Dermis microvascular lymphatic vessel endothelial cell (primary cell): ENCODE measurements at places on chromosomes 4 and X. TPM values are rescaled to one million over a fixed set of nuclear protein-coding genes. Genes with fewer than 3 reads are reported as not detected.

The RTL3 gene
- total RNA-seq: not detected in 2 replicates

The SUPT20HL2 gene
- total RNA-seq: not detected in 2 replicates

The SPANXA1 gene
- not detected in 2 replicates for total RNA-seq

The PTCHD1 gene
- total RNA-seq: not detected in 2 replicates

The ZIC3 gene
- not detected in 2 replicates for total RNA-seq

The SGMS2 gene
- total RNA-seq: 44.8 and 53.0 TPM in 2 replicates

The DRP2 gene
- under 0.01 and 0.13 TPM in 2 replicates for total RNA-seq

The GPR34 gene
- total RNA-seq: not detected in 2 replicates

The MXRA5 gene
- not detected in 2 replicates for total RNA-seq

The TNIP3 gene
- under 0.01 TPM in 2 replicates for total RNA-seq

The PABPC5 gene
- 0.90 and 1.5 TPM in 2 replicates for total RNA-seq

The TLL1 gene
- total RNA-seq: 16.2 and 31.0 TPM in 2 replicates

The SYNPO2 gene
- under 0.01 TPM in 2 replicates for total RNA-seq

The PPBP gene
- total RNA-seq: not detected in 2 replicates

The ARL9 gene
- total RNA-seq: under 0.01 TPM in 1 of 2 replicates, not detected in the other

The FRMPD4 gene
- total RNA-seq: not detected in 2 replicates

The LUZP4 gene
- not detected in 2 replicates for total RNA-seq

The CENPVL1 gene
- total RNA-seq: not detected in 2 replicates

The PNMA5 gene
- total RNA-seq: not detected in 2 replicates

The GLUD2 gene
- total RNA-seq: 0.51 and 0.63 TPM in 2 replicates

The SLC9B1 gene
- total RNA-seq: 0.13 and 0.51 TPM in 2 replicates

The DRD5 gene
- not detected in 2 replicates for total RNA-seq

The STOX2 gene
- 10.0 and 29.3 TPM in 2 replicates for total RNA-seq

The GPRASP2 gene
- 8.6 and 11.4 TPM in 2 replicates for total RNA-seq

The CPE gene
- 0.26 and 0.89 TPM in 2 replicates for total RNA-seq

The PCDH19 gene
- total RNA-seq: 0.13 and 0.25 TPM in 2 replicates

The CENPU gene
- total RNA-seq: 4.0 and 16.6 TPM in 2 replicates

The COL4A6 gene
- total RNA-seq: 0.89 and 2.2 TPM in 2 replicates

The HTN1 gene
- 0.26 TPM in 1 of 2 replicates, not detected in the other for total RNA-seq

The GTPBP6 gene
- total RNA-seq: 28.2 and 33.2 TPM in 2 replicates

The ZBED1 gene
- 32.1 and 40.3 TPM in 2 replicates for total RNA-seq

The PAGE2 gene
- total RNA-seq: not detected in 2 replicates

The TMEM150C gene
- 7.1 and 13.0 TPM in 2 replicates for total RNA-seq

The SSX4 gene
- total RNA-seq: not detected in 2 replicates

The KCTD8 gene
- 0.13 TPM in 2 replicates for total RNA-seq

The SPANXD gene
- total RNA-seq: not detected in 2 replicates

The XPNPEP2 gene
- total RNA-seq: not detected in 2 replicates

The YY2 gene
- 0.90 and 1.0 TPM in 2 replicates for total RNA-seq

The CDS1 gene
- under 0.01 TPM in 1 of 2 replicates, not detected in the other for total RNA-seq

The NPNT gene
- under 0.01 and 0.13 TPM in 2 replicates for total RNA-seq

The H2BW2 gene
- not detected in 2 replicates for total RNA-seq

The IGFBP7 gene
- 598 and 1,706 TPM in 2 replicates for total RNA-seq

The JCHAIN gene
- total RNA-seq: not detected in 2 replicates

The MID1 gene
- 25.9 and 50.3 TPM in 2 replicates for total RNA-seq

The TLR1 gene
- total RNA-seq: 5.3 and 6.1 TPM in 2 replicates

The UNC5C gene
- not detected in 2 replicates for total RNA-seq

The CYSLTR1 gene
- total RNA-seq: under 0.01 TPM in 2 replicates

The CTSO gene
- 4.9 and 10.7 TPM in 2 replicates for total RNA-seq

The MAGEB2 gene
- not detected in 2 replicates for total RNA-seq
